NCI-H187 treated with DMSO at 0.1 percent for 48 hours (cell line): ENCODE measurements at places on chromosomes 3 and 15.

DNA sequence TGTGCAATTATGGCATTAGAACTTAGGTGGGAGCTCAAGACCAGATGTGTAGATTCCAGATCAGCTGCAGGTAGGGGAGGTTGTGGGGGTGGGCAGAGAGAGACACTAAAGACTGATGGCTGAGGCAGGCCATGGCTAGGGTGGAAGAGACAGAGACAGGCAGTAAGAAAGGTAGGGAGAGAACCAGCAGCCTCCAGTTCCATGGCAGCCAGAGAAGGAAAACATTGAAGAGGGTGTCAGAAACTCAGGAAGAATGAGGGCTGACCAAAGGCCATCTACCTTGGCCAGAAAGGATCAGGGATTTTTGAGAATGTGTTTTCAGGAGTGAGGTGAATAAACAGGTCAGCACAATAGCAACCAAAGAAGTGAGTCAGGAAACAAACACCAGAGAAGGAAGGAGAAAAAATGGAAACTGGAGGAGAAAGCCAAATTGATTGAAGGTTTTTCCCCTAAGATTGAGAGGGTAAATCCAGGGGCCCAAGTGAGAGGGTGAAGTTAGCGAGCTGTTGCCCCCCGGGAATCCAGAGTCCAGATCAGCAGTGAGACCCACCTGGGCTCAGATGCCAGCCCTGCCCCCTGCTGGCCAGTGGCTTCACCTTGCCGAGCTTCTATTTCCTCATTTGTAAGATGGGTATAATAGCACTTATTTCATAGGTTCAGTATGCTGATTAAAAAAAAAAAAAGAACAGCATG, 41.0 kb downstream of the ABHD2 start:
- DNase-seq, result no peak

DNA sequence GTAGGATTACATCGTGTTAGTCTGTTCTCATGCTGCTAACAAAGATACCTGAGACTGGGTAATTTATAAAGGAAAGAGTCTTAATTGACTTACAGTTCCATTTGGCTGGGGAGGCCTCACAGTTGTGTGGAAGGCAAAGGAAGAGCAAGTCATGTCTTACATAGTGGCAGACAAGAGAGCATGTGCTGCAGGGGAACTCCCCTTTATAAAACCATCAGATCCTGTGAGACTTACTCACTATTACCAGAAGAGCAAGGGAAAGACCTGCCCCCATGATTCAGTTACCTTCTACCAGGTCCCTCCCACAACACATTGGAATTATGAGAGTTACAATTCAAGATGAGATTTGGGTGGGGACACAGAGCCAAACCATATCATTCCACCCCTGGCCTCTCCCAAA, 3.4 kb downstream of the SLC25A26 start:
- DNase-seq, result no peak

- DNase-seq, result no peak
Measured at GRCh38 chr3:181916013-181916412, 204.3 kb downstream of the SOX2 start.

DNA sequence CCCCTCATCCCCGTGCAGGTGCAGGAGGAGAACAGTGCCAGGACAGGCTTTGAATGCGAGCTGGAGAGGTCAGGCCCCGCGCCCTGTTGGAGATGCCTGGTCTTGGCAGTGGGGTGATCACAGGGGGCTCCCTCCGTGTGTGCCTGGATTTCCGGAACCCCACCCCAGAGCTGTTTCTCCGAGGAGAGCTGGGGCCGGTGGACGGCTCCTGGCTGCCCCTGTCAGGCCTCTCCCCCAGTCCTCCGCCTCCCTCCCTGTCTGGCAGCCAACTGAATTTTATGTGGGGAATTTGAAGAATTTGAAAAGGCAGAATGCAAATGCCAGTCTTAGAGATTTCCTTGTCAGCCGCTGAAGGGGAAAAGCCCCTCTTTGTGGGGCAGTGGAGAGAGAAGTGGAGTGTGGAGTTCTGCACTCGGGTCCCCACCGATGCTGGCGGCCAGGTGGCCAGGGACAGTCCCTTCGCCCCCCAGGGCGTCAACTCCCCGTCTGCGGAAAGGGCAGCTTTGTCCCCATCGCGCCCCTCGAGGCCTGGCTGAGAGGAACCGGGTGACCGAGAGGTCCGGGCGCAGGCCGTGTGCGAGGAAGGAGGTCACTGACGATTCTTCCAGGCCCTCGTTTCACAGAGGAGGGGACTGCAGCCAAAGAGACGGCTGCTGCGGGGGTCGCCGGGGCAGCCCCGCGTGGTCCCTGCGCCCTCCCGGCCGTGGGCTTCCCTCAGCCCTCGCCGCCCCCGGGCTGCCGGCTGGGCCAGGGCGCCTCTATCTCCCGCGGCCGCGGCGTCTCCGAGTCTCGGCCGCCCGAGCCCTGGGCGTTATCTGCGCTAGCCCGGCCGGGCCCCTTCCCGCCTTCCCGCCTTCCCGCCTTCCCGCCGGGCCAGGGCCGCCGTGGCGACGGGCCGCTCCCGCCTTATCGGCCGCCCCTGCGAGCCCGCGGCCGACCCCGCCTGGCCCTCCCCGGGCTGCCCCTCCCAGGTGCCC, 56.0 kb upstream of the LCTL start:
- no peak for DNase-seq

GRCh38 chr15:27865926-27866325, 233.2 kb downstream of the OCA2 start:
- no peak for DNase-seq

DNA sequence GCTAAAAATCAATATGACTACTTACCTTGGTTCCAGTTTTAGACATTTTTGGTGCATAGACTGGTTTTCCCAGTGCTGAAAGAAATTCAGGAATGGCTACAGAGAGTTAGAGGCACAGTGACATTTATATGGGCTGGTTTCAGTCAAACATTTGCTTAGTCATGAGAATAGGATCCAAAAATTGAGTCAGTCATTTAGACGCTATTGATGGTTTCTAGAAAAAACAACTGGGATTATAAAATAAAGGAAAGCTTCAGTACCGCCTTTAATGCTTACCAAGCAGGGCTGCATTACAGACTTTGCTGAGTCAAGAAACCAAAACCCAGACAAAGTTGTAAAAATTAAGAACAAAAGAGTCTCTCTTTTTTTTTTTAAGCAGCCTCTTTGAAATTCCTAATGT, at the start of gene CRYGS:
Gene CRYGS (minus strand): TSS at position 100 of the 400 bp plus-strand sequence. CDS start 54 bp downstream, at position 46.
- no peak for DNase-seq

DNA sequence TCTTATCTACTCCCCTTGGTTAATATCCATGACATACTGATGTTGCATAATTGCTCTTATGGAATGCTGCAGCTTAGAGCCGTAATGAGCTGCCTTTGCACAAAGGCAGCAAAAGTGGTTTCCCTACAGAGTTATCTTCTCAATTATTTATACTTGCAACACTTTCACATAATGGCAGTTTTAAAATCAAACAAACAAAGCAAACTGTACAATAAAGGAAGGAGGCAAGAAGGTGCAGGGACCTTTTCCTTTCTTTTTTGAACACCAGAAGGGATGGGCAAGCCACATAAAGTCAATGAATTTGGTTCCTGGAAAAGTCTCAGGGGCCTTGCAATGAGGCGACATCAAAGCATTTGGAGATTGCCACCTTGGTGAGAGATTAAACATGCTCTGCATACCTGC, 188.0 kb downstream of the MEIS2 start:
- no peak for DNase-seq

- no peak for DNase-seq
Measured at GRCh38 chr15:24676431-24676830, 856 bp downstream of the NPAP1 start.

GRCh38 chr15:100011235-100011634, 278.0 kb upstream of the LYSMD4 start:
- no peak for DNase-seq
